ENCODE measurements at places on chromosomes 4 and X. TPM values are rescaled to one million over a fixed set of nuclear protein-coding genes. Genes with fewer than 3 reads are reported as not detected.

CSAG1 gene
- not detected for total RNA-seq

GRCh38 chr4:66893807-66894206, 651.5 kb downstream of the CENPC start:
- DNase-seq = no peak
- no peak overlapping the region for H3K27ac ChIP-seq
- H3K27me3 ChIP-seq = peaks cover 7% of the 10 kb centered on the region
- peaks cover 7% of the 10 kb centered on the region for H3K4me1 ChIP-seq

DNA sequence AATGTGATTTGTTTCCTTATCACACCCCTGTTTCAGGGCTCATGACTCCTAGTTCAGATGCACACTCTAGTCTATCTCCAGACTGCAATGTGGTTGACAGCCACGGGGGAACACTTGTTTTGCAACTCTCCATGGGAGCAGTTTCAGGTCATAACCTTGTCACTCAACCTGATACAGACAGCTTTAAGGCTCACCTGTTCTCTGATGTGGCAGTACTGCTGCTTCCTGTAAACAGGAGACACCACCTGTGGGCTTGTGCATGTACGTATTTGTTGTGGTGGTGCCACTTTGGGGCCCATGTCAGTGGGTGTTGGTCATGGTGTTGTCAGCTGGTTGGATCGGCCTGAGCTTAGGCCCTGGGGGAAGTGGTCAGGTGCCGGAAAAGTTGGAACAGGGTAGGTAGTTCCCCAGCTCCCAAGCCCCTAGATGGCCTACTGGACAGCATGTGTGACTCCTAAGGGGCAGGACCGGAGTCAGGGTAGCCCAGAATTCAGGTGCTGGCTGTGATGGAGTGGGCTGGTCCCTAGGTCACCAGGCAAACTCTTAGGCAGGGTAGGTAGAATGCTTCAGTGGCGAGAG, 46.2 kb downstream of the FAM9B start:
- no peak overlapping the region for H3K4me3 ChIP-seq
- H3K36me3 ChIP-seq = no peaks in the 10 kb centered on the region
- DNase-seq = no peak
- no peak overlapping the region for H3K27ac ChIP-seq
- peaks cover 3% of the 10 kb centered on the region for H3K4me1 ChIP-seq

DNA sequence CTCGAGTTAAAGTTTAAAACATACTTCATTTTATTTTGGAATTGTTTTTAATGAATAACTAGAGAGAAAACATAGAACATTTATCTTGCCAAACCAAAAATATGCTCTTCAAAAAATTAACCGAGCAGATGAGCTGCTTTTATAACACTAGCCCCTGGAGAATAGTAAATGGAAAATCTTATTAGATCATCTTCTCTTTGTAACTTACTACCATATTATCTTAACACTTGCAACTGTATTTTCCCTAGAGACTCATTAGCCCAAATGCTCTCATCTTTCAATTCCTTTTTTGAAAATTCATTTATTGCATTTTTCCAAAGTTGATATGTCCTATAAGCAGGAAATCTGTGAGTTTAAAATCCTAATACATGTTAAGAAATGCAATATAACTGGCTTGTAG, 143.3 kb downstream of the CAMK2D start:
- H3K4me1 ChIP-seq = peaks cover 23% of the 10 kb centered on the region
- no peak overlapping the region for H3K4me3 ChIP-seq
- H3K36me3 ChIP-seq = peaks cover 2% of the 10 kb centered on the region
- no peaks in the 10 kb centered on the region for H3K27me3 ChIP-seq
- no peak overlapping the region for H3K27ac ChIP-seq
- no peak for DNase-seq
